ENCODE measurements at places on chromosomes 16 and 17.

DNA sequence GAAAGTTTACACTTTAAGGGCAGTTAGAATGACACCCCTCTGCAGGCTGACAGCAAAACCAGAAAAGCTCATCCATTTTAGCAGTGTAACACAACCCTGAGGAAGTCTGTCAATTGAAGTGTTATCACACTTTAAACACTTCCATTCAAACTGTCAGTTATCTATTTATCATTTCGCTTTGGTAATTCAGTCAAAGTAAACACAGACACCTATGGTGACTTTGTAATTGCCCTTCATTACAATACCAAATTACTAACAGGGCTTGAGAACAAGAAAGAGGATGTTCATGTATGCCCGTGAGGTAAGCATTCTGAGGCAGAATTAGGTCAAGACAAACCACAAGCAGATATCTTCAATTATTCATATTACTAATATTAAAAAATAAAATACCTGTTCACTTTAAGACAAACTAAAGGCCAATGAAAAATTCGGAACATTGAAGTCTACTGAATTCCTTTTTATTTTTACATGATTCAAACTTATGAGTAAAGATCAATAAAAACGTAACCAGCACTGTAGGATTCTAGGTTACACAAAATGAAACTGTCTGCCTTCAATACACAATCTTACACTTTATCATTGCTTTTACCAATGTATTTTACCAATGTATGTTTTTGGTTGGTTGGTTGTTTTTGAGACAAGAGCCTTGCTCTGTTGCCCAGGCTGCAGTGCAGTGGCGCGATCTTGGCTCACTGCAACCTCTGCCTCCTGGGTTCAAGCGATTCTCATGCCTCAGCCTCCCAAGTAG lies 57.1 kb downstream of the BRIP1 start:
- H3K36me3 ChIP-seq: no peaks in the 10 kb centered on the region
- no peak overlapping the region for H3K4me3 ChIP-seq

DNA sequence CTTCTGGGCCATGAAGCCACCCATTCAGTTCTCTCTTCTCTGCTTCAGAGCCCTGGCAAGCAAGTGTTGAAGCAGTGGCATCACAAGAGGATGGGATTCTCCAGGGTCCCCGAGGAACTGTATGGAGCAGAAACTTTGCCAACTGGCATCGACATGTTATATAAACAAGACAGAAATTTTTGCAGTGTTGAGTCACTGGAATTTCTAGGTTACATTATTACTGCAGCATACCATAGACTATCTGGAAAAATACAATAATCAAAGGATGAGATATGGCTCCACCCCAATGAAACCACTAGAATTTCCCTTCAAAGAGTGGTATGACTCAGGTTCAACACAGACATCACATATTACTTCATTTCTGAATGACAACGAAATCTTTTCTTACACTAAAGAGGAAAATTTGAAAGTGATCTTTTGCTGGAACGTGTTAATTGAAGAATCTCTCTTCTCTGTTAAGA lies 343.0 kb upstream of the DYNLRB2 start:
- H3K4me1 ChIP-seq: no peaks in the 10 kb centered on the region
- no peak overlapping the region for H3K4me3 ChIP-seq
- no peak overlapping the region for H3K27ac ChIP-seq
- H3K27me3 ChIP-seq: no peaks in the 10 kb centered on the region
- no peak for DNase-seq

DNA sequence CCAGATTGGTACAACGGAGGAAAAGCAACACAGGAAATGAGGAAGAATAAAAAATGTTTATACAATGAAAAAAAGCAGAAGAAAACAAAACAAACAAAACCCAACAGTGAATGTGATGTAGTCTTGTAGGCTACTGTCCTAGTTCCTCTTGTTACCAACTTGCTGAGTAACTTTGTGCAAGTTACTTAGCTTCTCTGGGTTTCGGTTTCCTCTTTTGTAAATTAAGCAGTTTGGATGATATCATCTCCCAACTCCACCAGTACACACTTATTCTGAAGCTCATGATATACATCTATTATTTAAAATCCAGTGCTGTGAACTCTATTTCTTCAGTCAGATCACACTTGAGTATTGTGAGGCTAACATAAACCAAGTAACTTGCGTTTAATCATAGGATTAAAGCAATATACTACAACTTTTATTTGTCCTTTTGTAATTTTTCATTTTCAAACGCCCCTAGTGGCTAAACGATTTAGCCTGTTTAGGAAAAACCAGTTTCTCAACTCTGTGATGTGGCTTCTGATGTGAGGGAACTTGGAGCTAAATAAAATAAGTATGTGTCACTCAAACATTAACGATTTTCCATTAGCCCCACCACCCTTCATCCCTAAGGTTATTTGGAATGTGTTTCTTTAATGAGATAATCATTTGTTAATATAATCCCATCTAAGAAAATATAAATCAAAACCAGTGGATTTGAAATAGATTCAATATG lies 1.4 kb upstream of the UNK start:
- peak overlapping the region; percentile 99 for H3K27ac ChIP-seq
- H3K4me1 ChIP-seq: peaks cover 31% of the 10 kb centered on the region
- peaks cover 9% of the 10 kb centered on the region for H3K36me3 ChIP-seq
- no peak for DNase-seq
- peak overlapping the region; percentile 7 for H3K4me3 ChIP-seq
- H3K27me3 ChIP-seq: no peaks in the 10 kb centered on the region

DNA sequence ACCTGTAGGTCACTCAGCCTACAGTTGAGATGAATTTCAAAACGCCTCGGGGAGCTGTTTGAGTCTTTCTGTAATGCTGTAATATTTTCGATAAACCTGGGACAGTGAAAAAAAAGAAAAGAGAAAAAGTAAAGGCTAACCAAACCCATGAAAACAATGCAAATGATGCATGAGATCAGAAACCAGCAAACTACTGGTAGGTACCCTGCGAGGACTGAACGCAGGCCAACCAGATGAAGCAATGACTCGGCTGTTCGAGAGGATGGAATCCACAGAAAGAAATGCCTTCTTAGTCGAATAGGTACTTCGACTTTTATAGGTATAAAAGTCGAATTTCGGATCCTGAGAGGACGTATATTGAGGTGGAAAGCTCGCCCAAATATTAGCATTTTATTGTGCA lies 509 bp upstream of the ATAD5 start:
- peak overlapping the region; percentile 62 for H3K4me3 ChIP-seq
- H3K4me1 ChIP-seq: peaks cover 8% of the 10 kb centered on the region
- no peaks in the 10 kb centered on the region for H3K36me3 ChIP-seq
- H3K27me3 ChIP-seq: no peaks in the 10 kb centered on the region
- no peak overlapping the region for H3K27ac ChIP-seq

DNA sequence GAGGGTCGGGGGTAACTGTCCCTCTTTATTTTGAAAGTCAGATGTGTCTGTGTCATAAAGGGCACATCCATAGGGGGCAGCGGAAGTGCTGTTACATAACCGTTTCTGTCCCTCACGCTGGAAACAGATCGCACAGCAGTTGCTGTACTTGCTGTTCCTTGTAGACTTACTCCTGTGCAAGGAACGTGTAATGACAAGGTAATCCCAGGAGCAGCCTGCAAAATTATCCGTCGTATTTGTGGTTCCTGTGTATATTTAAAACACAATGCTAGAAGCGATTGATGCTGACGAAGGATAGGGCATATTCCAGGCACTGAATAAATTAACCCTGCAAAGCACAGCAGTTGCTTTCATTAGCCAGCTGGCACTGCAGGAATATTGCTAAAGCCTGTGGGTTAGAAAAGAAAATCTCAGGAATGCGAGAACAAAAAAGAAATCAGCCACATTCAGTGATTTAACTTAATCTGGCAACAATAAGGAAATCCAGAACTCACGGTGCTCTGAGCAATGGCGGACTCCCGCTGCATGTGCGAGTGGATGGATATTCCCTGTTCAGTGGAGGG lies 76.2 kb downstream of the SPECC1 start:
- H3K4me1 ChIP-seq: peaks cover 45% of the 10 kb centered on the region
- H3K4me3 ChIP-seq: peak overlapping the region; percentile 16
- H3K27me3 ChIP-seq: no peaks in the 10 kb centered on the region
- H3K27ac ChIP-seq: peak overlapping the region; percentile 97
- no peak for DNase-seq

DNA sequence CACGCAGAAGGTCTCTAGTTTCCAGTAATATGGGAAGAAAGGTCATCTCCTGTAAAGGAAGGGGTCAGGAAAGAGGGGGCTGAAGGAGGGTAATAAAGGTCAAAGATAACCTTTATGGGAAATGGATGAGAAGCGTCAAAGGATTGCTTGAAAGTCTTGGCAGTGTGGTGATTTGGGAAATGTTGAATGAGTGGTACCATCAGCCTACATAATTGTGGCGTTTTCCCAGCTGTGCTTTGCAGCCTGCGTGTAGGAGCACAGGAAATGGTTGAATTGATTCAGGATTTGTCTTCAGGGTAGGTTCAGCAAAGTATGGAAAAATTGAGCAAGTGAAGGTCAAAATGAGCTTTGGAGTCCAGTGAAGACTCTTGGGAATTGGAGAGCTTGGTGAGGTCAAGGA lies 115.8 kb upstream of the NOL11 start:
- H3K36me3 ChIP-seq: no peaks in the 10 kb centered on the region
- H3K4me1 ChIP-seq: peaks cover 3% of the 10 kb centered on the region
- H3K27ac ChIP-seq: no peak overlapping the region
- no peaks in the 10 kb centered on the region for H3K27me3 ChIP-seq
- no peak for DNase-seq

GRCh38 chr17:62478424-62478879 lies at the start of gene TLK2:
TLK2 (plus strand) TSS chr17:62478825; CDS start chr17:62481126, 2,301 bp downstream.
- peak within 1 kb of the TSS; percentile 92 for H3K27ac ChIP-seq
- H3K4me3 ChIP-seq: peak within 1 kb of the TSS; percentile 84
- H3K27me3 ChIP-seq: no peaks in the 10 kb centered on the region
- peaks cover 3% of the 10 kb centered on the region for H3K36me3 ChIP-seq

DNA sequence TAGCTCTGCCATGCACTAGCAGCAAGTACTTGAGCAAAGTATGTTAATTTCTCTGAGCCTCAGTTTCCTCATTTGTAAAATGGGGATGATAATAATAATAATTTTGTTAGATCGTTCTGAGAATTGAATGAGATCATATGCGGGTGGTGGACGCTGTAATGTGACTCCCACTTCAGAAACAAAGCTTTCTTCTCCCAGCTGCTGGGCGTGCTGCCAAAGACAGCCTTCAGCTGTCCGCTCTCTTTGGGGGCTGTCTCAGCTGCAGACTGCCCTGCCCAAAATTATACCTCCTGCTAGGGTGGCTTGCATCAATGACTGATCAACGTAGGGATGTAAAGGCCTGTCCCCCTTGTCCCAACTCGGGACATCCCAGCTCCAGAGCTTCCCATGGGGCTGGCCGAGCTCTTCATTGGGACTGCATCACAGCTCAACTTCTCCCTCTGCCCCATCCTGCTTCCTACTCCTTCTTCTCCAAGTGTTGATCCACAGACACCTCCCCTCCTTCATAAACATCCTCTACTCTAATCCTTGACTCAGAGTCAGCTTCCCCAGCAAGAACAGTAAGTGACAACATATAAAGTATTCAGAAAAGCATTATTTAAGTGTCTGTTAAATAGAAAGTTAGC lies 30.7 kb upstream of the CDH5 start:
- H3K27me3 ChIP-seq: no peaks in the 10 kb centered on the region
- H3K36me3 ChIP-seq: no peaks in the 10 kb centered on the region
- no peak for DNase-seq
- no peak overlapping the region for H3K27ac ChIP-seq
- H3K4me1 ChIP-seq: no peaks in the 10 kb centered on the region
- H3K4me3 ChIP-seq: no peak overlapping the region

DNA sequence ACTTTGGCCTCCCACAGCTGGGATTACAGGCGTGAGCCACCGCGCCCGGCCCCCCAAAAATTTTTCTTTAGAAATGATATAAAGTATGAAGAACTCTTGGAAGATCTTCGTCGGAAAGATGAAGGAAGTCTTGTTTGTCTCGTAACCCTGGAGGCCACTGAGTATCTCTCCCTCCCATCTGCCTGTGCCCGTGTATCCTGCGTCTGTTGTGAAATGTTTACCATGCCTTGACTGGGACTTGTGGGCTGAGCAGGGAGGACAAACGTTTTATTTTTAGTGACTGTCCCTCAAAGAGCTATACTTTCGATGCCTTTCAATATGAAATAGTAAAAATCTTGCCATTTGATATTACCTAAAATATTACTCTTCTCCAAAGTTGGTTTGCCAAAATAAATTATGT lies 121.2 kb downstream of the RPTOR start:
- no peak overlapping the region for H3K27ac ChIP-seq
- H3K4me1 ChIP-seq: no peaks in the 10 kb centered on the region
- H3K4me3 ChIP-seq: no peak overlapping the region
- no peaks in the 10 kb centered on the region for H3K27me3 ChIP-seq
- no peak for DNase-seq

- H3K4me3 ChIP-seq: no peak overlapping the region
- H3K27ac ChIP-seq: no peak overlapping the region
- no peaks in the 10 kb centered on the region for H3K27me3 ChIP-seq
- peaks cover 48% of the 10 kb centered on the region for H3K36me3 ChIP-seq
These were observed 17.0 kb downstream of the SLC38A10 start for GRCh38 chr17:81277946-81278693.

- no peak overlapping the region for H3K27ac ChIP-seq
- H3K27me3 ChIP-seq: no peaks in the 10 kb centered on the region
- H3K4me1 ChIP-seq: no peaks in the 10 kb centered on the region
- no peak overlapping the region for H3K4me3 ChIP-seq
These were observed 37.3 kb upstream of the MMD start for GRCh38 chr17:55458978-55459377.

GRCh38 chr16:66156538-66156937 lies 210.0 kb upstream of the CDH5 start:
- no peak overlapping the region for H3K4me3 ChIP-seq
- H3K4me1 ChIP-seq: no peaks in the 10 kb centered on the region

- peaks cover 5% of the 10 kb centered on the region for H3K4me1 ChIP-seq
- H3K36me3 ChIP-seq: no peaks in the 10 kb centered on the region
- no peak overlapping the region for H3K27ac ChIP-seq
- no peaks in the 10 kb centered on the region for H3K27me3 ChIP-seq
- DNase-seq: no peak
- no peak overlapping the region for H3K4me3 ChIP-seq
These were observed 6.8 kb downstream of the NOG start for GRCh38 chr17:56600256-56600655.

- DNase-seq: no peak
- no peaks in the 10 kb centered on the region for H3K4me1 ChIP-seq
- peaks cover 20% of the 10 kb centered on the region for H3K36me3 ChIP-seq
- H3K27me3 ChIP-seq: no peaks in the 10 kb centered on the region
- no peak overlapping the region for H3K4me3 ChIP-seq
These were observed 74.2 kb downstream of the TANGO6 start for GRCh38 chr16:68917541-68917940.

DNA sequence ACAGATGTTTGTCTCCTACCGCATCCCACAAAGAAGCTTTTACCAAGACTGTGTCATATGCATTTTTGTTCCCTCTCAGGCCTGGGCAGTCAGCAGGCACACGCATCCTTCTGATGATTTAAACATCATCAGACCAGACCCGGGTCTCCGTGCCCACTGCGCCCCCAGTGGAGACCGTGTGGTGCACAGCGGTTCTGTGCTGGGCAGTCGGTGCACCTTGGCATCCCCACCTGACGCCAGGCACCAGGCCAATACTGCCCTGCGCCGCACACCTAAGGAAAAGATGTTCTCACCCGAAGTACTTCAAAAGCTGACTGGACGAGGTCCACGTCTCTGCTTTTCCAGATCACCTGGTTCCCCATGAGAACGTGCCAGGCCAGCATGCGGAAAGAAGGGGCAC lies 10.6 kb upstream of the PLD6 start:
- H3K27me3 ChIP-seq: no peaks in the 10 kb centered on the region
- H3K36me3 ChIP-seq: peaks cover 85% of the 10 kb centered on the region
- DNase-seq: no peak
- H3K4me3 ChIP-seq: no peak overlapping the region
- no peaks in the 10 kb centered on the region for H3K4me1 ChIP-seq
